ENCODE measurements at places on chromosomes 16 and 17.

DNA sequence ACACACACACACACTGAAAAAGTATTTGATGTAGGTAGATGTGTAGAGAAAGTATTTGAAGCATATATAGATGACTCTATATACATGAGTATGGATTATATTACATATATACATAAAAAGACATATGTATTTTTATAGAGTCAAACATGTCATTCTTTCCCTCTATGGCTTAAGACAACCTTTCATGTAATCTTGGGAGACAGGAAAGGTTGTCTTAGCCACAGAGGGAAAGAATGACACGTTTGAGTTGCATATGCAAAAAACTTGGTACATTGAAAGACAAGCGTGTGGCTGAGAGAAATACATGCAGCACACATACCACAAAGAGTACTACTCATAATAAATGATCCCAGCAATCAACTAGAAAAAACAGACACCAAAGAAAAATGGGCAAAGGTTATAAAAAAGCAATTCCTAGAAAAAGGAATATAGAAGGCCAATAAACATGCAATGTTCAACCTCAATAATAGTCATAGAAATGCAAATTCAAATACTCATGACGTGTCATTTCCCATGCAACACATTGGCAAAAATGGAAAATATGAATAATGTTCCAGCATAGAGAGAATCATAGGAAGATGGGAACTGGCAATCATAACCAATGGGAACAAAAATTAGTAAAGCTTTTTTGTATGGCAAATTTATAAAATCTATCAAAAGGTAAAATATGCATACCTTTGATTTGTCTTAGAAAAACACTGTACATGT lies 69.0 kb downstream of the SPECC1 start:
- DNase-seq: no peak

DNA sequence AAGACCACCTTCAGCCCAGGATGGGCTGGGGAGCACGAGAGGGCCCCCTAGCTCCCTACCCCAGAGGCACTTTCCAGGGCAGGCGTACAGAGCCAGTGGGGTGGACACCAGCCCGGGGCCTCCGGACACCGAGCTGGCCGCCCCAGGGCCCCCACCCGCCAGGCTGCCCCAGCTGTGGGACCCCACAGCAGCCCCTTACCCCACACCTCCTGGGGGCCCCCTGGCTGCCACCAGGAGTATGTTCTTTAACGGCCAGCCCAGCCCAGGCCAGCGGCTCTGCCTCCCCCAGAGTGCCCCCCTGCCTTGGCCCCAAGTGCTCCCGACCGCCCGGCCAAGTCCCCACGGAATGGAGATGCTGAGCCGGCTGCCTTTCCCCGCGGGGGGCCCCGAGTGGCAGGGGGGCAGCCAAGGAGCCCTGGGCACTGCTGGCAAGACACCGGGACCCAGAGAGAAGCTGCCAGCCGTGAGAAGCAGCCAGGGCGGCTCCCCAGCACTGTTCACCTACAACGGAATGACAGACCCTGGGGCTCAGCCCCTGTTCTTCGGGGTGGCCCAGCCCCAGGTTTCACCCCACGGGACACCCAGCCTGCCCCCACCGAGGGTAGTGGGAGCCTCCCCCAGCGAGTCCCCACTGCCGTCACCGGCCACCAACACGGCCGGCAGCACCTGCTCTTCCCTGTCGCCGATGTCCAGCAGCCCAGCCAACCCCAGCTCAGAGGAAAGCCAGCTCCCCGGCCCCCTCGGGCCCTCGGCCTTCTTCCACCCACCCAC lies 24.3 kb upstream of the ZFPM1 start:
- DNase-seq: no peak

DNA sequence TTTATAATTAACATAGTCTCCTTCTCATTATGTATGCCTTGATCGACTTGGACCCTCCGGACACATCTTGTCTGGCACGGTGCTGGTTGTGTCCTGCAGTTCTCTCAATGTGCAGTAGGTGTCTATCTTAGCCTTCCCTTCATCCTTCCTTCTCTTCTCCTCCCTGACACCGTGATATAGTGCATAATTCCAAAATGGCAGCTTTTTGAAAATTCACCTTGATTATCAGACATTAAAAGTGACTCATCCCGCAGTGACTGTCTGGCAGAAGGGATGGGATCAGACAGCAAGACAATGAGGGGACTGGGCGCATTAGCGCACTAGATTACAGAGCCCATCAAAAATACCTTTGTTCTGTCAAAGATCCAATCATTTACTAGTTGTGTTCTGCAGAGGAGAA lies 70.0 kb upstream of the PMFBP1 start:
- DNase-seq: peak; percentile 58

- DNase-seq: no peak
Measured at GRCh38 chr17:39677542-39678339, 9.5 kb downstream of the PNMT start.

DNA sequence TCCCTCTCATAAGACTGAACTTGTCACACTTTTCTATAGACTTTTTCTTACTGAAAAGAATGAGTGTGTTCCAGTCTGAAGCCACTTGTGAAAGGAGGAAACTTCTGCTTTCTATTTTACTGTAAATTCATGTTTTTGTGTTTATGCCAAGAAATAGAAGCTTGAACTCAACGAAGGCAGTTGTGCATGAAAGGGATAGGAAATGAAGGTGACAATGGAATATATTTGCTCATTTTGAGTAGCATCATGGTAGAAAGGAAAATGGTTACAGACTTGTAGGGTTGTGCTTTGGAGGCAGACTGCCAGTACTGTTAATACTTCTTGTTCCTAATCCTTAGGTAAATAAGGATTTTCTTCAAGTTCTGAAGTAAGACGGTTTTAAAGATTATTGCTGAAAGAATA lies 8.1 kb downstream of the CLTC start:
- no peak for DNase-seq

DNA sequence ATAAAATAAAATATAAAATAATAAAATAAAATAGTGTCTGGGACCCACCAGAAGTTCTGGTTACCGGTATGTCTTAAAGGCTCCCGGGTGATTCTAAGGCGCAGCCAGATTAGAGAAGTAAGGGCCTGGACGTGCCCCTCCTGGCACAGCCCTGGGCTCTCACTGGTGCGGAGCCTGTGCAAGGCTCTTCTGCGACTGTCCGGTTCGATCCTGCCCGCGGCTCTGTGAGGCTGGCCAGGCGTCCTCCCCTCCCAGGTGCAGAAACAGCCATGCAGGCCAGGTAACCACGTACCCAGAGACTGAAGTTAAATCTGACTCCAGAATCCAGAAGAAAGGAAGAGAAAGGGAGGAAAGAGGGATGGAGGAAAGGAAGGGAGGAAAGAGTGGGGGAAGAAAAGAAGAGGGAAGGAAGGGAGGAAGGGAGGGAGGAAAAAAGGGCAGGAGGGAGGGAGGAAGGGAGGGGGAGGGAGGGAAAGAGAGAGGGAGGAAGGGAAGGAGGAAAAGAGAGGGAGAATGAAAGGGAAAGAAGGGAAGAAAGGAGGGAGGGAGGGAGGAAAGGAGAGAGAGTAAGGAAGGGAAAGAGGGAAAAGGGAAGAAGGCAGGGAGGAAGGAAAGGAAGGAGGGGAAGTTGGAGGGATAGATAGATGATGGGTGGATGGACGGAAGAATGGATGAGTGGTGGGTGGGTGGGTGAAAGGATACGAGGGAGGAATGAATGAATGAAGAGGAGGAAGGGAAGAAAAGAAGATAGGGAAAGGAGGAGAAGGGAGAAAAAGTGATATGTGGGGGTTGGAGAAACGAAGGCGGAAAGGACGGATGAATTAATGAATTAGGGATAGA lies 42.3 kb downstream of the C16orf82 start:
- no peak for DNase-seq

GRCh38 chr17:56863974-56864373 lies 30.0 kb downstream of the DGKE start:
- no peak for DNase-seq

DNA sequence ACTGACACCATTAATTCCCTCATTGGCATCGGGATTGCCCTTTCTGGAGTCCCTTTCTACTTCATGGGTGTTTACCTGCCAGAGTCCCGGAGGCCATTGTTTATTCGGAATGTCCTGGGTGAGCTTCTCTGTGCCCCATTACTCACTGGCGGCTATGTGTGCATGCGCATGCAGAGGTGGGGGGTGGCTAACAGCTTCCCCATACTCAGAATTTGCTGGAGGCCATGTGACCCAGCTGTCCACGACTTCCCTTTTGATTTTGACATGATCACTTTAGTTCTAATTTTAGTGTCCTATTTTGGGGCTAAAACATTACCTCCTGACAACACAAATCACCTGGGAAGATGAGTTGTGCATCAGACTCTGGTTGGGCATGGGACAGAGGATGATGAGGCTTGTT lies 14.1 kb downstream of the SLC7A6OS start:
- no peak for DNase-seq

GRCh38 chr17:19659366-19660177 lies 11.0 kb downstream of the ALDH3A2 start:
- DNase-seq: no peak

GRCh38 chr17:74433421-74434121 lies 1.7 kb downstream of the GPRC5C start:
- peak; percentile 68 for DNase-seq

DNA sequence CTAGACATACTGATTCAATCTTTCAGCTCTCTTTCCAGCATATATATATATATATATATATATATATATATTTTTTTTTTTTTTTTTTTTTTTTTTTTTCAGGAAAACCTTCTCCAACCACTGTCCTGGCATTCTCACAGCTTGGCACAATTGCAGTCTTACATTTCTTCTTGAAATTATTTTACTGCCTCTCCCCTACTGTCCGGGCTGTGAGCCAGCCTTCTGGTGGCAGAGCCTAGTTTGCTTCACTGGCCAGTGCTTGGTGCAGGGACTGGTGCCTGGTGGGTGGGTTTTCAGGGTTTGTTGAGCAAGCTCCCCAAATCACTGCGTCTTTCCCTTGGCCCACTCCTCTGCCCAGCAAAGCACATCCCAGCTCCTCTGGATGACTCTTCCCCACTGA lies 28.5 kb downstream of the PRSS54 start:
- DNase-seq: no peak

- no peak for DNase-seq
Measured at GRCh38 chr17:34413443-34414119, 50.5 kb upstream of the CCL1 start.

DNA sequence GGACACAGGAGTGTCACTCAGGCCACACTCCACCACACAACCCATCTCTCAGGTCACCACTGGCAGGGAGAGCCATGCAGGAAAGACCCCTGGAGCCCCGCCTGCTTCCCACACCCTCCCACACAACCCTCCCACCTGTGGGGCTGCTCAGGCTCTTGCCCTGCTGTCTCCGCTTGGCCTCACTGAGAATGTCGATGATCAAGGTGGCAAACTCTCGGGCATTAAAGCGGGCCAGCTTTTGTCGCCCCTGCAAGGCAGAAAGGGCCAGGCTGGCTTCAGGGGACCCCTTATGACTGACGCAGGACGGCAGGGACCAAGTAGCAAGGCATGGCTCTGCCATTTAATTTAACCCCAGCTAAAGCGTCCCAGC lies 8.5 kb downstream of the TP53I13 start:
- no peak for DNase-seq

DNA sequence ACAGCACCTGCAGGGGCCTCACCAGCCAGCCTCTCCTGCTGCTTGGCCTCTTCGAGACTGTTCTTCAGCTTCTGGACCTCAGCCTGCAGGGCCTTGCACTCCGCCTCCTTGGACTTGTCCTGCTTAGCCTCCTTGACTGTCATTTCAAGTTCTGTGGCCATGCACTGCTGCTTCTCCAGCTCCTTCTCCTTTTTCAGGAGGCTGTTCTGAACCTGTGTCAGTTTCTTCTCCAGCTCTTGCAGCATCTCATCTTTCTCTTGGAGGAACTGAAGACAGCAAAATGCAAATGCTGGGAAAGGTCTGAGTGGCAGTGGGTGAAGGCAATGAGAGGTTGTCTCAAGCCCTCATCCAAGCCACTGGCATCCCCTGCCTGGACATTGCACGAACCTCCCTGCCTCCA lies 39.1 kb downstream of the DHX38 start:
- no peak for DNase-seq

- no peak for DNase-seq
Measured at GRCh38 chr17:1820528-1821252, 9.0 kb downstream of the SMYD4 start.

DNA sequence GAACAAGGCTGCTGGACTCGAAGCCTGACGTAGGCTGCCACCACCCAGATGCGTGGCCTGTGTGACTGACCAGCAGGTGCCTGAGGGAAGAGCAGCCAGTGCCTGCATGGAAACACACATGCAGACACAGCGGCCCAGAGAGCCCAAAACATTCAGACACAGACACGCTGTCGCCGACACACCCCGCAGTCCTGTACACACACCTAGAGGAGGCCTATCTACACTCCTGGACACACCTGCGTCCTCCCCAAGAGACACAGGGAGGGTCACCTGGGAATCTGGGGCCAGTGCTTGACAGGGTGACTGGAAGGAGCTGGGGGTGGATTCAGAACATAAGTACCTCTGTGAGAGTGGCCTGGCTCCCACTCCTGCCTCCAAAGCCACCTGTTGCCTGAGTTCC lies 6.1 kb upstream of the TSPOAP1 start:
- DNase-seq: no peak

DNA sequence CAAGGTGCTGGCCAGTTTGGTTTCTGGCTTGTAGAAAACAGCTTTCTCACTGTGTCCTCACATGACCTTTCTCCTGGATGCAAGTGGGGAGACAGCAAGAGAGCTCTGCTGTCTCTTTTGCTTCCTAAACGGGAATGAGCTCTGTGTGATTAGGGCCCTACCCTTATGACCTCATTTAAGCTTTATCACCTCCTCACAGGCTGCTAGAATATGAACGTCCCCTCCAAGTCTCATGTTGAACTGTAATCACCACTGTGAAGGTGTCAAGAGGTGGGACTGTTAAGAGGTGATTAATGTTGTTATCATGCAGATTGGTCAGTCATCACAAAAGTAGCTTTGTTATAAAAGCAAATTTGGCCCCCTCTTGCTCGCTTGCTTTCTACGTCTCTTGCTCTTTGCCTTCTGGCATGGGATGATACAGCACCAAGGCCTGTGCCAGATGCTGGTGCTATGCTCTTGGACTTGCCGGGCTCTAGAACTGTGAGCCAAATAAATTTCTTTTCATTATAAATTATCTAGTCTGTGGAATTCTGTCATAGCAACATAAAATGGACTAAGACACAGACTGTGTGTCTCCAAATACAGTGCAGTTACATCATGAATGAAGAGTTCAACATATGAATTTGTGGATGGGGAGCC lies 14.8 kb upstream of the POLR3E start:
- DNase-seq: no peak

DNA sequence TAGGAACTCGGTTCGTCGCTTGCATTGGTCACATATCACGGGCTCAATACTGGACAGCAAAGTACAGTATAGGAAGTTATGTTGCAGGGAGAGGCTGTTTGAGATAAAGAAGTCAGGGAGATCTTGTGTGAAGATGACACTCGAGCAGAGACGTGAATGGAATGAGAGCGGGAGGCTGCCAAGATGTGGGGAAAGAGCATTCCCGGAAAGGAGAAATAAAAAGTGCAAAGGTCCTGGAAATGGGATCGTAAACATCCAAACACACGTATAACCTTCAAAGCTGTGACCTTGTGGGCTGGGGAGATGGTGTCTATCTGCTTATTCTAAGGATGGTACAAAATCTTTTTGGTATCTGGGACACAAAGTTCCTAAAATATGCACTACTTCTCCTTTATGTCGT lies 43.0 kb upstream of the MYOCD start:
- no peak for DNase-seq
